HS-27A (cell line): ENCODE measurements at places on chromosomes 1 and 21.

- no peak for DNase-seq
These were observed 42.0 kb downstream of the ADSS2 start for GRCh38 chr1:244409701-244410100.

DNA sequence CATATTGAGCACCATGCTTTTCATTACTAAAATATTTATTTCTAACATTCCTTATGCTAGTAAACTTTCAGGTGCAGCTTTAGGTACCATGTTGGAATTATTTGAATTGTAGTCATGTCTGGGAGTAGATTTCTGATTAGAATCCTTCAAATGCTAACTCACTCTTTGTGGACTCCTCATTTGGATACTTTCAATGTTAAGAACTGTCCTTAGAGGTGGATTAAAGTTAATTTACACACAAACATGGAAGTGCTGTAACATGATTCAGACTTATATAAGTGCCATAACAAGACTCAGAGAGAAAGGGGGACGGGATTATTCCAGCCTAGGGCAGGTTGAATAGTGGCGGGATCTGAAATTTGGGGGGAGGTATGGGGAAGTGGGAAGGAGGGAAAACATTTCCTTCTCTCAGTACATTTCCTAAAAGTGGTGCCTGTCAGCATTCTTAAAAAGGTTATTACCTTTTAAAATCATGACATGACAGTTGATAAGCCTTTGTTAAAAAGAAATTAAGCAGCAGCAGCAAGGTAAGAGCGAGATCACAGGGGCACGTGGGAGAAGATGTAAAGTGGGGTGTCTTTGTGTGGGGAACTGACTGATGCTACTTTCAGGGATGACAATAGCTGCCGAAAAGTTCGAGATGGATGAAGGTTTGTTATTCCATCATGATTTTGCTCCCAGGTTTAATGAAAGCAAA is 44.4 kb downstream of the HHAT start:
- no peak for DNase-seq

- DNase-seq: no peak
These were observed 39.5 kb upstream of the CASZ1 start for GRCh38 chr1:10835822-10836421.

DNA sequence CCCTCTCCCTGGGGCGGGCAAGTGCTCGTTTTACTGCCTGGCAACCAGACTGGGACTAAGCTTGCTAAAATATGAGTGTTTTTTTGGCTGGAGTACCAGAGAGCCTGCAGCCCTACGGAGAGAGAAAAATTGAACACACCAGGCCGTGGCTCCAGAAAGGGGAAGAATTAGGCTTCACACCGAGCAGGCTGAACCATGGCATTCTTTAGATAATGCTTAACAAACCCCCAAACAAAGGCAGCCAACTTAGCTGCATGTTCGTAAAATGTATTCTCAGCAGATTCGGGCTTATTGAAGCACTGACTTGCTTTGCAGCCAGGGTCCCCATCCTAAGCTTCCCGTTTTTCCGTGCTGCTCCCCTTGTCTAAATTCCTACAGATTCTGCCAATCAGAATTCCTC is 76.6 kb downstream of the LMX1A start:
- DNase-seq: no peak

DNA sequence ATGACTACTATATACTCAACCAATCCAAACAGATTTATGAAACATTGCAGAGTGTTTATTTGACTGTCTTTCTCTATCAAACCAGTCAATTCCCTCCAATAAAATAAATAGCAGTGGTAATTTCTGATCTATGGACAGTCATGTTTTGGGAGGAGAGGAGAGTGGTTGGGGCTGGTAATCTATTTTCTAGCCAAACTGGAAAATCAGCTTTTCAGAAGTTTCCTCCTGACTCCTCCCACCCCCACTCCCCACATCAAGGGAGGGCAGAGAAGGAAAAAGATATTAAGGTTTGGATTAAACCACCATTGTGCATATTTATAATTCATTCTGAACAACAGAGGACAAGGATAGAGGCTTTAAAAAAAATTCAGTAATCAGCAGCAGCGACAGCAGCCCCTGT is 69.4 kb upstream of the SOX13 start:
- DNase-seq: no peak

DNA sequence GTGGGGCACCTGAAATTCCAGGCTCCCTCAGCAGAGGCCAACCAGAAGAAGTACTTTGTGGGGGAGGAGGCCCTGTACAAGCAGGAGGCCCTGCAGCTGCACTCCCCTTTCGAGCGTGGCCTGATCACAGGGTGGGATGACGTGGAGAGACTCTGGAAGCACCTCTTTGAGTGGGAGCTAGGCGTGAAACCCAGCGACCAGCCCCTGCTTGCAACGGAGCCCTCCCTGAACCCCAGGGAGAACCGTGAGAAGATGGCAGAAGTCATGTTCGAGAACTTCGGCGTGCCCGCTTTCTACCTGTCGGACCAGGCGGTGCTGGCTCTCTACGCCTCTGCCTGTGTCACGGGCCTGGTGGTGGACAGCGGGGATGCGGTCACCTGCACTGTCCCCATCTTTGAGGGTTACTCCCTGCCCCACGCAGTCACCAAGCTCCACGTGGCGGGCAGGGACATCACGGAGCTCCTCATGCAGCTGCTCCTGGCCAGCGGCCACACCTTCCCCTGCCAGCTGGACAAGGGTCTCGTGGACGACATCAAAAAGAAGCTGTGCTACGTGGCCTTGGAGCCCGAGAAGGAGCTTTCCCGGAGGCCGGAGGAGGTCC is 634 bp downstream of the ACTRT2 start:
- no peak for DNase-seq

DNA sequence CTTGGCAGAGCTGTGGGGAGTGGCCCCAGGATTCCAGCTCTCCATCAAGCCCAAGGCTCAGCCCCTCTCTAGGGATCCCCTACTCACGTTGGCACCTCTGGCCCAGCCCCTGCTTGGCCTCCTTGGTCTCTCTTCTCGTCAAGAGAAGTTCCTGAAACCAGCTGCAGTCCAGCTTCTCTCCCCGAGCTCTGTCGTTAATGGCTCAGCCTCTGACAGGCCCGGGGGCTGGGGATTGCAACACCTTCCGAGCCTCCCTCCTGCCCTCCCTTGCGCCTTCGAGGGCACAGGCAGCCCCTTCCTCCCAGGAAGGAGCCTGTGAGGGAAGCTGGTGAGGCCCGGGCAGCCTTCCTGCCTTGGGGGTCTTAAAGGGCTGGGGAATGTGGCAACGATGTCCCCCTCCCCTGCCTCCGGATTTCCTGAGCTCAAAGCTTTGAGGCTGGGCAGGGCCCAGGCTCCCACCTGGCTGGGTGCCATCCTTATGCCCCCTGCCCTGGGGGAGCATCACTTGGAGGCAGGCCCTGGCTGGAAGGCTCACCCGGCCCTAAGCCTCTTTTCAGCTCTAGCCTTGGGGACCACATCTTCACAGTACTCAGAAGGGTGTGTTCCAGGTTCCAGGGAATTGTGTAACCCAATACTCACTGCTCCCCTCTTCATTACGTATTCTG is at the start of gene CSF3R:
CSF3R (minus strand) TSS at position 190 of the 665 bp plus-strand sequence. CDS start 3,417 bp downstream, outside the sequence.
- no peak for DNase-seq

DNA sequence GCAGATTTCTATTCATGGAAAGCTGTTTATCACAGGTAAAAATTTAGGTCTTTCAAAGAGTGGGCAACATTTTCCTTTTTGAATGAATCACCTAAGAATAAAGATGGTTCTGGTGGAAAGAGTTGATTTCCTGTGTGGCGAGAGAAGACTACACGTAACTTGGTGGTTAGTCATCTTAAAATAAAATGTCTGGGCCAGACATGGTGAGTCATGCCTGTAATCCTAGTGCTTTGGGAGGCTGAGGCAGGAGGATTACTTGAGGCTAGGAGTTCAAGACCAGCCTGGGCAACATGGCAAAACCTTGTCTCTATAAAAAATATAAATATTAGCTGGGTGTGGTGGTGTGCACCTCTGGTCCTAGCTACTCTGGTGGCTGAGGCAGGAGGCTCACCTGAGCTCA is 65.7 kb downstream of the DISP1 start:
- DNase-seq: no peak

DNA sequence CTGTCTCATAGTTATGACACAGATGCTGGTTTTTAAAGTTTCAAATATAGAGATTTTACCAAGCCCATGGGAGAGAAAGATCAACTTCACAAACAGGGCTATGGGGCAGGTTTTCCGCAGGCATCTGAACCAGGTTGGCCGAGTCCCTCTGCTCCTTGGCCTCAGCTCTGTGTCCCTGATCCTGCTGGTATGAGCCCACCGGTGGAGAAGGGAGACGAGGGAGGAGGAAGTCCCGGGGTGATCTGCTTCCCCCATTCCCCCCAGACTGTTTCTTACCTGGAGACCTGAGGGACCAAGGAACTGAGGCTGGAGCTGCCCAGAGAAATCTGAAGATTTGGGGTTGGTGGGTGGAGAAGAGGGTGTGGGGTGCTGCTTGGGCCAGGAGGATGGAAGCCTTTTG is 28.9 kb upstream of the BTG2 start:
- no peak for DNase-seq

GRCh38 chr1:13763222-13763621 is 63.2 kb downstream of the PRDM2 start:
- no peak for DNase-seq

DNA sequence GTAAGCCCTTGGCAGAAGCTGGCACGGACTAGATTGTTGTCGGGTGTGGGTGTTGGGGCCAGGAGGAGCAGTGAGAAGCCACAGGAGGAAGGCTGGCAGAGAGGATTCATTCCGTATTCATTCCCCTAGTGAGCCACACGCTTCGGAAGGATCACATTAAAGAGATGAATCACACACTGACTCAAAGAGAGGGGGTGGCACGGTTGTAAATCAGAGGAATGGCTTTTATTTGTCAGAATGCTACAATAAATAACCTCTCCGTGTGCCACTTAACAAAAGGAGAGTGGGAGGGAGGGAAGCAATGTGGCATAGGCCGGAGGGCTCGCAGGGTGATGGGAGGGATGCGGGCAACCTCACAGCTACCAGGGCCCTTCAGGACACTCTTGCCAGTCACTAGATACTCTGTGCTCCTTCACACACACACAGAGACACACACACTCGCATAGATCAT is 135.5 kb downstream of the HIVEP3 start:
- DNase-seq: peak; percentile 79

GRCh38 chr1:13492711-13493110 is 21.1 kb downstream of the LRRC38 start:
- DNase-seq: no peak

DNA sequence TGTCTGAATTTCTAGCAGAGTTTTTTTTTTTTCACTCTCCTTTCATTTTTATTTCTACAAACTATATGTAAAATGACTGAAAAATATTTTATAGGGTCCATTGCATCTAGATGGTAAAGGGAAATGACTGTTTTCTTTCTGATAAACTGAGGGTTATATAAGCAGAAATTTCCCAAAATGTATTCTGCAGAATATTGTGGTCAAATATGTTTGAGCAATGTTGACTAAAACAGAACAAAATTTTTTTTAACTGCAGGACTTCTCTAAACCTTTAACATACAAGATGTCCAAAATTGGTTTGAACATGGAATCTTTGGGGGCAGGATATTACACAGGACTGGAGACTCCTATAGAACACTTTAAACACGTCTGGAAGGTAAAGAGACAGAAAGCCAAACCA is 190.5 kb downstream of the TOMM20 start:
- DNase-seq: no peak

DNA sequence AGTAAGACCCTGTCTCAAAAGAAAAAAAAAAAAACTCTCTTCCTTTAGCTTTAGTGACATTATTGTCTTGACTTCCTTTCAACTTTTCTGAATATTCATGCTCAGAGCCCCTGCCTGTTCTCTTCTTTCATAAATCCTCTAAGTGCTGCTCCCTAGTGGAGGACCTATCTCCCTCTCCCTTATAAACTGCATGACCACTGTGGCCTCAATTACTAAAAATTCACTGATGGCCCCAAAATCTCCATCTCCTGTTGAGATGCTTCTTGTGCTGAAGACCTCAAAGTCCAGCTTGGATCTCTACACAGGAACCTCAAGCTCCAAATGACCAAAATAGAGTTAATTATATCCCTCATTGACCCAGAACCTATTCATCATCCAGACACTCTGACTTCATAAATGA is 7.8 kb downstream of the ITLN1 start:
- no peak for DNase-seq

- DNase-seq: no peak
These were observed 65.7 kb upstream of the NHLH2 start for GRCh38 chr1:115906627-115907026.

GRCh38 chr1:196516373-196516772 is 91.9 kb downstream of the KCNT2 start:
- DNase-seq: no peak

GRCh38 chr1:151325231-151325630 is 2.0 kb downstream of the PI4KB start:
- DNase-seq: no peak

DNA sequence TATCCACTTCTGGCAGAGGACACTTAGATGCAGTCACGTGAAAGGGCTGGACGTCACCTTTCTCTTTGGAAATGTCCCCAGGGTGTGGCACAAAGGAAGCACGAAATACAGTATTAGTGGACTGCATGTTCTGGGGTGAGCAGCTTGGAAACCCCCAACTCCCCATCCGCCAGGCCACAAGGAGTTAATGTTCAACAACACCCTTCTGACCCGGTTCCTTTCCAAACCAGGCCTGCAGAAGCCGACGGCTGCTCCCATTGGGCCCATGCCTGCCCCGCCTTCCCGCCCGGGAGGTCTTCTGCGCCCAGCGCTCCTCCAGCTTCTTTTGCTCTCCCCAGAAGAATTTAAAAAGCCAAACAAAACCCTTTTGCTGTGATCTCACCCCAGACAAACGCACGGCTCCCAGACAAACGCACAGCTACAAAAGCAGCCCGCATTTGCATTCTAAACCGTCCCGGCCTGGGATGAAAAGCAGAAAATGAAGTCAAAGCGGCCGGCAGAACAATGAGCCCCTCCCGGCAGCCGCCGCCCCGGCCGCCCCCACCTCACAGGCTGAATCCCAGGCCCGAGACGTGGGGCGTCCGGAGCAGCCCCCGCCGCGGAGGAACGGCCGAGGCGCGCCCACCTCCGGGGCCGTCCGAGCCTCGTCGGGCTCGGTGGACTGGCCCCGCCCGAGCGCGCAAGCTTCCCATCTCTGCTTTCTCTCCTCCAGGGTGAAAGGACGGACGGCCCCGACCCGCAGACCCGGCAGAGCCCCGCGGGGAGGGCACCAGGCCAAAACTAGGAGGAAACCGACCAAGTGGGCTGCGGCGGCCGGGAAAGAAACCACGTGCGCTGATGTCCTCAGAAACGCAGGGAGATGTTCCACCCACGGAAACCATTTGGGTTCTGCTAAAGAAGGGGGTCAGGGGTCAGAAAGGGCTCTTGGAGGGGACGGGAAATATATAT is 101.9 kb downstream of the PLPP3 start:
- DNase-seq: no peak

DNA sequence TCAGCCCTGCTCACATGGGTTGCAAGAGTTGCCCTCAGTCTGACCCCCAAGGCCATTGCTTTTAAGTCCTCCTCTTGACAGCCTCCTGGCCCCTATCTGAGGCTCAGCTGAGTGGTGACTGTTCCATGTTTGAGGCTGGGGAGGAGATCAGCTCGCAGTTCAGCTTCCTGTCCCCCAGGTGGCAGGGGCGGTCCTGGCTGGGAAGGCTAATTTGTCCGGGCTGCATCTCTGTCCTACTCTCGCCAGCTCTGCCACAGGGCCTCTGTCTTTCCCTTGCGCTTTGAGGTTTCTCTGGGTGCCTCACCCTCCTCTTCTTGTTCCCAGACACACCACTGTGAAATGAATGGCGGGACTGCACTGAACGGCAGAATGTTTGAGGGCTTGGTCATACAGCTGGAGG is 157.3 kb downstream of the KCNJ6 start:
- no peak for DNase-seq
